ENCODE measurements at places on chromosomes 5 and 9.

- DNase-seq, result no peak
Measured at GRCh38 chr9:109381011-109381729, 60.3 kb upstream of the EPB41L4B start.

DNA sequence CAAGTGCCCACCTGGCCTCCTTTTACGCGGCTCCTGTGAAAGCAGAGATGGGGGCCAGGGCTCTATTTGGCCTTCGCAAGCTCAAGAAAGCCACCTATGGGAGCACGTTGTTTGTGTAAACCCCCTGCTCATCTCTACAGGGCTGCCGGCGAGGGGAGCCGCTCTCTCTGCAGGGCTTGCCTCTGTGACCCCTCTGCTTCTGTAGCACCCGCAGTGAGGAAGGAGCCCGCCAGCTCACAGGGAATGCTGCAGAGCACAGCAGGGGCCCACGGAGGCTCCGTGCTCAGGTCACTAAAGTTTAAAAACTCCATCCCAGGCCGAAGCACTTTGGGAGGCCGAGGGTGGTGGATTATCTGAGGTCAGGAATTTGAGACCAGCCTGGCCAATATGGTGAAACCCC is 376.8 kb downstream of the IRX2 start:
- no peak for DNase-seq

DNA sequence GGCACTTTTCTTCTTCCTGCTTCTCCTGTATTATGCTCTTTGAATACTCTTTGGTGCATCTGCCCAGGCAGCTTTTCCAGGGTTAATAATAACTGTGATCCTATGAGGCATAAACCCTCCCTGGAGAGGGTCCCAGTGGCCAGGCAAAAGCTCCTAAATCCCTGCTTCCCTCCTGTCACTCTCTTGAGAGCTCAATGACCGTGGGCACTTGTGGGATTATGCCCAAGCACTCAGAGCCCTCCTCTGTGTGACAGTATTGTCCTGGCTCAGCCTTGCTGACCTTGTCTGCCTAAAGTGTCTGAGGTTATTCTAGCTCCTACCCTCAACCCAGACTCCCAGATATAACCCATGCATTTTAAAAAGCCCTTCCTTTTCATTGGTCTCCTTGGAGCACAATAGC is 51.9 kb downstream of the GALNT10 start:
- DNase-seq, result no peak

- no peak for DNase-seq
Measured at GRCh38 chr9:133031496-133031911, 707 bp downstream of the GTF3C5 start.

DNA sequence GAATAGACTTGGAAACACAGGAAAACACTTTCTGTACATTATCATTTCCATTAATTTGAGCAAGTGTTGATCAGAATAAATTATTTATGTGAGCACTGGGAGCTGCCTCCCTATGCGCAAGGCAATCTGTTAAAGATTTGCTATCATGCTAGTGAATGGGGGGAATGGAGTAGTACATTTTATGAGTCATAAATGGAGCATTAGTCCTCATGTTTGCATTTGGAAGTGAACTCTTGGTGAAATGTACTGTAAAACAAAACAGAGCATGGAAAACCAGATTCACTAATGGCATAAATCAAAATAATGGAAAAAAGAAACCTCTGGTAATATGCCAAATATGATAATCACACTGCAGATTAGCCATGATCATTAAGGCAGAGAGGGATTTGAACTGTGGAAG is 40.5 kb upstream of the TMC1 start:
- DNase-seq, result no peak

- no peak for DNase-seq
Measured at GRCh38 chr9:89593727-89594427, 10.9 kb upstream of the GADD45G start.

- no peak for DNase-seq
Measured at GRCh38 chr9:75869236-75869635, 21.2 kb upstream of the PCSK5 start.

GRCh38 chr5:172175263-172175719 is 12.7 kb downstream of the STK10 start:
- DNase-seq, result no peak

- DNase-seq, result no peak
Measured at GRCh38 chr5:5933651-5934050, 444.7 kb downstream of the MED10 start.

- DNase-seq, result no peak
Measured at GRCh38 chr5:144194144-144194543, 23.5 kb downstream of the KCTD16 start.

GRCh38 chr9:36791222-36791950 is 218.7 kb downstream of the MELK start:
- DNase-seq, result no peak

DNA sequence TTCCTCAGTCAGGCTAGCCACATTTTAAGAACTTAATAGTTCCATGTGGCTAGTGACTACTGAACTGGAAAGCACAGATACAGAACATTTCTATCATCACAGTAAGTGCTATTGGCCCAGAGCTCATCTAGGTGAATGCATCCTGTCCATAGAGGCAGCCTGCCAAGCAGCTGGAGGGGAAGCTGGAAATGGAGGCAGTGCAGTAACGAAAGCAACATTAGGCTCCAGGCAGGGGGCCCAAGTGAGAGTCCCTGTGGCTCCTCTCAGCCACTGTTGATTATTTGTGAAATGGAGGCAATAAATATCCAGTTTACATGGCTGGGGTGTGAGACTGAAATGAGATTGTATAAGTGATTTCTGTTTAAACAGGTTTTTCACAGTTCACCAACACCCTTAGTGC is 227.2 kb upstream of the KLF9 start:
- DNase-seq, result no peak

GRCh38 chr5:123157791-123158581 is 68.9 kb downstream of the PRDM6 start:
- no peak for DNase-seq

- no peak for DNase-seq
Measured at GRCh38 chr5:79806741-79807140, 117.1 kb downstream of the CMYA5 start.

DNA sequence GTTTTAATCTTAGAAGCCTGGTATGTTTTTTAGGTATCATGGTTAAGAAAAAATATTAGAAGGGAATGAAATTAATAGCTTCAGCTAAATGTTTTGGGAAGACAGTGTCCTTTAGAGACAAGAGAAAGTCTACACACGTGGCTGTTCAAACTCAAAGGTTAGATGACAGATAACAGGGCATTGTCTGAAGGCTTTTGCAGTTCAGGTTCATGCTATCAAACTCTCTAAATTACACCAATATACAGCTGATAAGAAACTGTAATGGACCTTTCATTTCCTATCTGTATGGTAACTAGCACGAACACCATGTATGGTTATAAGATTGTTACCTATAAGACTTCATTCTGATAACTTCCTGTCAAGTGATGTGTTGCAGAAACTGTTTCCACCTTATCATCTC is 240.6 kb upstream of the MEF2C start:
- no peak for DNase-seq

DNA sequence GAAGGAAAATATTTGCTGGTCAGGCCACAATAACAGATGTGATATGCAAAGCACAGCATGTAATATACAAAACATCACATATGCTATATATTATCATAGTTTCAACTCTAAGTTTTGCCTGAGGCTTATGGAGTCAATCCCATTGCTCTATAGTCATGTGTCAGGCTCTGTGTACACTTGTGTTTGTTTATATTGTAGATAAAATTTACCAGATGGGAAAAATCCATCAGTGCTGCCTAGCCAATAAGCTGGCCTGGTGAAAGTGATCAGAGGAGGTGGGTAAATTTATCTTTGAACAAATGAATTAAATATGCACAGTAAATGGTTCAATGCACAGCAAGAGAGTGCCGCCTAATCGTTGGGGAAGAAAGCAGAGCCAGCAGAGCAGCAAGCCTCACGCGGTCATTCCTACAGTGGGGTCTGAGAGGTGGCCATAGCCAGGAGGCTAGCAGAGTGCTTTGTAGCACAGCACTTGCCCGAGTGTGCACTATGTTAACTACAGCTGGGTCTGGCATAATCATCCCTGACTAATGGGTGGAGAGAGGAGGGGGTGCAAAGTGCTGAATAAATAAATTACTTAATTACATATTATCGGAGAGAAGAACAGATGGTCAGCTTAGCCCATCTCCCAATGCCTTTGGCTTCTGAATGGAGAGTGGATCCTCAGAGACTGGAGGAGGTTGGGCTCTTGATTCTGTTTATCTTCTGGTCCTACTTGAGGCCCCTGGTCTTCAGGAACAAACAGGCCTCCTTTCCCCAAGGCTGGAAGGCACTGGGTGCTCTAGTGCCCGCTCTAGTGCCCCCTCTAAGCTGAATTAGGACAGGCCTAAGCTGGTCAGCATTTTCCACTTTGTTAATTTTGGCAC is 153.5 kb downstream of the MAT2B start:
- peak; percentile 67 for DNase-seq
